ENCODE measurements at places on chromosomes 12 and 14.
A peak's percentile ranks its signal among the peaks of the same experiment; 100 is the strongest.

- no peak for DNase-seq
Measured at GRCh38 chr12:4933411-4933810, 23.7 kb downstream of the KCNA1 start.

- no peak for DNase-seq
Measured at GRCh38 chr14:70317969-70318634, 41.4 kb downstream of the COX16 start.

- no peak for DNase-seq
Measured at GRCh38 chr12:24933694-24934407, 15.1 kb downstream of the BCAT1 start.

- no peak for DNase-seq
Measured at GRCh38 chr14:26833621-26834176, 235.9 kb upstream of the NOVA1 start.

DNA sequence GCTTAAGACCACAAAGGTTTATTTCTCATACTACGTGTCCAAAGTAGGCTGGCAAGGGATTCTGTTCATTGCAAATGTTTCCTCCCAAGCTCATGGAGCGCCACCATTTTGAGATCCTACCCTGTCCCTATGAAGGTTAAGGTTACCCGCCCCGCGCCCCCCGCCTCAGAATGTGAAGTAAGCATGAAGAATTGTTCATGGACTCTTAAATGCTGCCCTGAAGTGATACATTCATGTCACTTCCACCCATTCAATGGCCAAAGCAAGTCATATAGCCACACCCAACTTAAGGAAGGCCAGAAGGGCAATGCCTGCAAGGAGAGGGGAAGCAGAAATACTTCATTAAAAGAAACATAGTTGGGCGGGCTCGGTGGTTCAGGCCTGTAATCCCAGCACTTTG lies 4.2 kb downstream of the TMEM253 start:
- no peak for DNase-seq

DNA sequence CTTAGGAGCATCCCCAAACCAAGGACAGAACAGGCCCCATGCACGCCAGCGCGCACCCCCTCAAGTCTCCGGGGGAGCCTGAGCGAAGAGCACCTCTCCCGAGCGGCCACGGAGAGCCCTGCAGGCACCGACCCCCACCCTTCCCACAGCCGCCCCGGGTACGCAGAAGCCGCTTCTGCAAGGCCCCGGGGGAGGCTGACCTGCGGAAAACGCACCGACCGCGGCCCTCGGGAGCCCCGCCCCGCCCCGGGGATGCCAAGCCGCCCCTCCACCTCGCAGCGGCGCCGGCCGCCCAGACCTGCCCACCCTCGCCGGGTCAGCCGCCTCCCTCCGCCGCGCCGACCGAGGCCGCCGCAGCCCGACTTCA lies 385 bp downstream of the CAPRIN2 start:
- DNase-seq: peak; percentile 57

GRCh38 chr12:29700761-29701481 lies 82.8 kb downstream of the TMTC1 start:
- DNase-seq: no peak

DNA sequence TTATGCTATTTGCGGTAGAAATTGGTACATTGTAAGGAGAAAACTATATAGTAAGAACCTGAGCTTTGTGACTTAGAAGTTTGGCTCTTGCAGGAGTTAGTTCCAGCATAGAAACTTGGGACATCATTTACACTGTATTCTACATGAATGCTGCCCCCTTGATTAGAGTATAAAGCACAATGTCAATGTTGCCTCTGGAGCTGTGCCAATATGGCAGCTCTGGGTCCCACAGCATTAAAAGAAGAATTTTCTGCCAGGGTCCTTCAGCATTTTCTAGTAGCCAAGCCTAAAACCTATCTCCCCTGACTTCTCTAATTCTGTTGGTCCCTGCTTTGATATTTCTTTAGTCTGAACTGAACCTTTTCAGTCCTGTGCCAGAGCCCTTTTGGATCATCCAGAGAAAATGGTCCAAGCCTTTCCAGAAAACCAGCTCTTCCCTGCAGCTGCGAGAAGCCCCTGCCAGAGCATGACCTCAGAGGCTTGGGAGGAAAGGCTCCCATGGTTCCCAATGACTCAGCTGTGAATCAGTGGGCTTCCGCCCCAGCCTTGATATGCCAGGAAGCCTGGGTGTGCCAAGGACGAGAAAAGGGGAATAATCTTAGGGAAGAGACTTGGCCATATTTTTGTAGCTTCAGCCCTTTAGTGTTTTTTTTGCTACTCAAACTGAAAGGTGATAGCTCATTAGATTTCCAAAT lies 43.2 kb downstream of the PLEKHG7 start:
- DNase-seq: no peak

- no peak for DNase-seq
Measured at GRCh38 chr14:101604228-101604934, 43.1 kb downstream of the DIO3 start.

DNA sequence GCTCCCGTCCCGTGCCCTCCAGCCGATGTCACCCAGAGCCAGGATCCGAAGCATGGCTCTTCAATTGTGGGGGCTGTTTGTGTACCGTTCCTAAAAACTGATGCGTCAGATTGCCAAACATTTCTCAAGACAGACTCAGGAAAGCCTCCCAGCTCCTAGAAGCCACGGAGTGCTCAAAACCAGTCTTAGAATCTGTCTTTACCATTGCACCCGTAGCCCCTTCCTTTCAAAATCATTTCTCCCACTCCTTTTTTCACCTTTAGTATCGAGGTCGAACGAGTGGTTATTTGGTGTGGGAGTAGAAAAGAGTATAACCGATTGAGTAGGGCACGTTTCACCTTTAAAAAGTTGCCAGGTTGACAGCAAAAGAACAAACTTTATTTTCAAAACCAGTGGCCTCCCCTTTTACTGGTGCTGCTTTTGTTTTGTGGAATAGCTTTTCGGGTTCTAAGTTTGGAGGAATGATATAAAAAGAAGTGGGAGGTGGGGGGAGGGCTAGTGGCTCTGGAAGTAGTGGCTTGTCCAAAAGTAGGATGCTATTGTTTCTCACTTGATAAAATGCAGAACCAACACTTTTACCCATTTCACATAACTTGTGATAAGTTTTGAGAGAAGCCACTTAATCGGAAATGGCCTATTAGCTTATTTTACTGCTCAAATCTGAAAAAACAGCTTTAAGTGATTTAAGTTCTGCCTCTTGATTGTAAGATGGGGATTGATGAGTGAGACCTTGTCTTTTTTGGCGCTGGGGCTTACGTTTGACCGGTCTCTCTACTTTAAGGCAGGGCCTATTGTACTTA lies 803 bp downstream of the STK38L start:
- no peak for DNase-seq

- DNase-seq: no peak
Measured at GRCh38 chr14:26163761-26164160, 434.1 kb downstream of the NOVA1 start.

DNA sequence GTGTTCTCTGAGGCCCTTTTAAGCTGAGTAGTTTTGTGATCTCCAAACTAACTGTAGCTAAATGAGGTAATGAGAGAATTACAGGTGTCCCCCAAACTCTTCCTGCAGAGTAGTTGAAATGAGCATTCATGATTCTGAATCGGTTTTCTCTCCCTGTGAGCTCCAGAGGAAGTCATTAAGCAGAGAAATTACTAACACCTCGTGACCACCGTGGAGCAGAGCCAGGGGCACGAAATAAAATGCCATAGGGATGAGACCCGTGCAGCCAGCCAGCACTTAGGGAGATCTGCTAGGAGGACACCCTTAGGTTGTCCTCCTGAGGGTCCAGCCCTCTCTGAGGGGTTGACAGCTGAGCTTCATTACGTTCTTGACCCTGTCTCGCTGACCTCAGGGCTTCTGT lies 79.5 kb downstream of the SLC25A47 start:
- no peak for DNase-seq

- no peak for DNase-seq
Measured at GRCh38 chr14:76771437-76771980, 10.2 kb downstream of the VASH1 start.

DNA sequence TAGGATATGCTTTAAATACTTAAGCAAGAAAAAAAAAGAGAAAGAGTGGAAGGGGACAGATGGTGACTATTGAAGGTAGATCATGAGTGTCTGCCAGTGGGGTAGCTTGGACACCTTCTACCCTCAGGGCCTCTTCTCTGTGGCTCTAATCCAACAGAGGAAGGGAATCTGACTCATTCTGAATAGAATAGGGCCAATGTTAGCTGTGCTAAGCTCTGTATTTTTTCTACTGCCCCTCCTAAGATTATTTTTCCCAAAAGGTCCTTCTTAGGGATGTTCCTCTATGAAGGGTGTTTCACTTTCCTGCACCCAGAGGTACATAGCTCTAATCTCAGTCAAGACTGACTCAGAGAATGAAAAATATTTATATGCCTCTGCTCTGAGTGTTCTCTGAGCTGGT lies 25.6 kb downstream of the UNC79 start:
- DNase-seq: no peak

- DNase-seq: no peak
Measured at GRCh38 chr12:107537464-107538119, 148.0 kb upstream of the PWP1 start.

DNA sequence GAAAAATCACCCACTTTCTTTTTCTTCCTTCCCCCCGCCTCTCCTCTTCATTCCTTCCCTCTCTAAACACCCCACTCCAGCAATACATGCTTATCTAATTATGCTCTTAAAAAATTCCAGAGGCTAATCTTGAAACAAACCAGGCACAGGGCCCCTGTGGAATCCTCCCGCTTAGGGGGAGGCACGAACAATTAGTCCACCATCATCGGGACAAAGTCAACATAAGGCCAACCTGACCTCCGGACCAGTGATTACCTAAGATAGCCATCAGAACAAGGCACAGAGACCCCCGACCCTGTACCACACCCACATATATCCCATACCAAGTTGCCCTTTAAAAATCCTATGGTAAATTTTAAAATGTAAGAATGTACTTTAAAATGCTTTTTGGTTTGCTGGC lies 47.1 kb downstream of the KIF21A start:
- DNase-seq: no peak

- DNase-seq: no peak
Measured at GRCh38 chr14:75452324-75452723, 24.5 kb downstream of the JDP2 start.

- DNase-seq: no peak
Measured at GRCh38 chr12:4046495-4046840, 173.3 kb upstream of the PARP11 start.

GRCh38 chr12:99454539-99455172 lies 192.9 kb upstream of the GARIN6 start:
- no peak for DNase-seq

DNA sequence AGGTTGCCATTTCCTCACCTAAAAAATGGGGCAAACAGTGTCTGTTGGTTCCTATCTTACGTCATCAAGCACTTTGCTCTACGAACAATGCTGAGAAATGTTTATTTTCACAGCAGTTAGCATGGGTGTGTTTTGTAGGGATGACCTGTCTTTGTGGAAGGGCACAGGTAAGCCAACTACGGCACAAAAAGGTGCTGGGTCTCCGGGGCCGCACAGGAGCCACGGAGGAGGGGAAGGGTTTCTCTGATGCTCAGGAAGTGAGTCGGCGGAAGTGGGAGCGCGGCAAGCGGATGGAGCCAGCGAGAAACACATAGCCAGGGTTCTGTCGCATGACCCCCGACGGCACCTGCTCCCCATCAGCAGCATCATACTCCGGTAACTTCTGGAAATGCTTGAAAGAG lies 65.6 kb upstream of the TCL1B start:
- no peak for DNase-seq

DNA sequence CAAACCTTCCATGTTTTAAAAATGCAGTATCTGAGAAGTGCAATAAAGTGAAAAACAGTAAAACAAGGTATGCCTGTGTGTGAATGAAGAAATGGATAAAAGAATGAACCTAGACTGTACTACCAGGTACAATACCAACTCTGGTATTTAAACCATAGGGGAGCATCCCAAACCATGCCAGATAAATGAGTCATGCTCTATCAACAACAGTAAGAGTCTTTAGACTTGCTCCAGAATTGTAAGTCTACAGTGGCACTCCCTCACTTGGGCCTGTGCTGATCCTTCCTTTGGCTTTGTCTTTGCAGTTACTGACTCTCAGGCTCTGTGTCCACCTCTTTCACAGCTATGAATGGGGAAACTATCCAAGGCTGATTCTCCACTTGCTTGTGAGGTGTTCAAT lies 38.1 kb downstream of the BBS10 start:
- no peak for DNase-seq

- DNase-seq: no peak
Measured at GRCh38 chr14:28577711-28578131, 188.9 kb upstream of the FOXG1 start.

GRCh38 chr12:79360936-79361335 lies 329.8 kb downstream of the PAWR start:
- DNase-seq: no peak

GRCh38 chr12:68048648-68049297 lies 59.5 kb downstream of the IFNG-AS1 start:
- no peak for DNase-seq

DNA sequence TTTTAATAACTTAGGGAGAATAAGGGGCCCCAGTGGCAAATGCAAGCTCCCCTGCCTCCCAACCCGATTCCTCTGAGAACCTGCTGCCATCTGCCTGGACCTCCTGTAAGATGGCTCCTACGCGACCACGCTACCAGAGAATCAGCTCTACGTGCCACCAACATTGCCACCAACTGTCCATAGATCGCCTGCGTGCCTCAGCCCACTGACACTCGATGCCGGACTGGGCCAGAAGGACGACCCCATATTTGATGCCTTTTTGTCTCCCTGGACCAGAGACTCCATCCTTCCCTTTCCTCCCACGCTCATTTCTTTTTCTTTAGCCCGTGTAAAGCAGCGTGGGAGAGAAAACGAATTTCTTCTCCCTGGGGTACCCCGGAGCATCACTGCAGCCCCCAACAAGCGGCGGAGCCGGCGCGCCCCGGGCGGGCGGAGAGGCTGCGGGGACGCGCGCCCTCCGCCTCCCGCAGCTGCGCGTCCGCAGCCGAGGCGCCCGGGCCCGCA lies 565 bp upstream of the KLHL42 start:
- DNase-seq: peak; percentile 24

GRCh38 chr12:119804011-119804641 lies 73.0 kb downstream of the CIT start:
- DNase-seq: no peak

- DNase-seq: peak; percentile 41
Measured at GRCh38 chr12:124456652-124457152, 110.7 kb downstream of the NCOR2 start.

DNA sequence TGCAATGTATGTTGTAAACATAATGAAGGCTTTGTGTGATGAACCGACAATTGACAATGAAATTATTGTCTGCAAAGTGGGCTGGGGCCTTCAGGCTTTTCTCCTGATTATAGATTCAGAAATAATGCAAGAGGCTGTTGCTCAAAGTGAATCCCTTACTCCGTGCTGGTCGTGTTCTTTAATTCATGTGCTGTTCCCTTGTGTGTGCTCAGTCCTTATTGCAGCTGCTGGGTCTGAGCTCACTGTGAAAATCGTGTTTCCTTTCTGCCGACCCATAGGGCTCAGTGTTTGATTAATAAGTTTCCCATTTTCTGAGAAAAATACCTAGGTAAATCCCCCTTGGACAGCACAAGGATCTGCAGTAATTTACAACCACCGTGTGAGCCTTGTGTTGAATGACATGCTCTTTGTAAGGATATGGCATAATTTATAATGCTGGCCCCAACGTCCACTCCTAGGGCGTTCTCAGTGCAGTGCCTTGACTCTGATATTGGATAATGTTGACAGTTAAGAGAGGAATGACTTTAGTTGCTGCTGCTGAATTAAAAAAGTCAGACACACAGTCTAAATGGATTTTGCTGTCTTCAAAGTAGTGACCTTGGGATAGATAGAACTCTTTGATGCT lies 81.6 kb downstream of the RGS6 start:
- no peak for DNase-seq

- no peak for DNase-seq
Measured at GRCh38 chr12:45475594-45475993, 253.9 kb upstream of the ARID2 start.

All from activated naive CD8-positive, alpha-beta T cell treated with anti-CD3 and anti-CD28 coated beads, Interleukin-2, amount 50 U/mL, for 24 hours (primary cell).